ENCODE measurements at places on chromosomes 12 and 14.

DNA sequence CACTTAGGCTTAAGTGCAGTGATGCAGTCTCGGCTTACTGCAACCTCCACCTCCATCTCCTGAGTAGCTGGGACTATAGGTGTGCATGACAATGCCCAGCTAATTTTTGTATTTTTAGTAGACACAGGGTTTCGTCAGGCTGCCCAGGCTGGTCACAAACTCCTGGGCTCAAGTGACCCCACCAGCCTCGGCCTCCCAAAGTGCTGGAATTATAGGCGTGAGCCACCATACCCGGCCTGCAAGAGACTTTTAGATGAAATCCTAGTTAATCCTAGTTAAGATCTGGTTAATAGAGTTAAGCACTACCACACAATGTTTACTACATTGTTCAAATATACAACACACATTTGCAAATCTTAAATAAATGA is 196.5 kb upstream of the AMIGO2 start:
- no peak for DNase-seq

GRCh38 chr12:30269496-30269895 is 426.2 kb downstream of the IPO8 start:
- DNase-seq: no peak

DNA sequence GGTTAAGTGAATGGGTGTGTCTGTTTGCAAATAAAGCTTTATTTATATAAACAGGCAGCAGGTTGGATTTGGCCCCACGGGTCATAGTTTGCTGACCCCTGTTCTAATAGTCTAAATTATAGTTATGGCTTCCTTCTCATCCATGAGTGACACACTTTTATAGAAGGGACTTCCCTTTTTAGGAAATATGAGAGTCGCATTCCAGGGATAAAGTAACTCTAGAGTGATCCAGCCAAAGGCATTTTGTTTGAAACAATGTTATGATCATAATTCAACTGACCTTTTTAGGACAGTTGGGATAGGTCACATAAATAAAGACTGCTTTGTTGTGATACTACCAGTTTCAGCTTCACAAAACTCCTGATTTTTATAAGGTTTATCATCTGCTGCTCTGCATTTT is 87.9 kb downstream of the ALX1 start:
- no peak for DNase-seq

- DNase-seq: no peak
Measured at GRCh38 chr14:95305940-95306339, 13.8 kb downstream of the CLMN start.

- DNase-seq: no peak
Measured at GRCh38 chr12:87793131-87793530, 236.1 kb downstream of the C12orf50 start.

GRCh38 chr14:56487090-56487667 is 92.4 kb upstream of the TMEM260 start:
- DNase-seq: no peak

GRCh38 chr12:38053655-38054464 is 262.7 kb upstream of the ALG10B start:
- no peak for DNase-seq

DNA sequence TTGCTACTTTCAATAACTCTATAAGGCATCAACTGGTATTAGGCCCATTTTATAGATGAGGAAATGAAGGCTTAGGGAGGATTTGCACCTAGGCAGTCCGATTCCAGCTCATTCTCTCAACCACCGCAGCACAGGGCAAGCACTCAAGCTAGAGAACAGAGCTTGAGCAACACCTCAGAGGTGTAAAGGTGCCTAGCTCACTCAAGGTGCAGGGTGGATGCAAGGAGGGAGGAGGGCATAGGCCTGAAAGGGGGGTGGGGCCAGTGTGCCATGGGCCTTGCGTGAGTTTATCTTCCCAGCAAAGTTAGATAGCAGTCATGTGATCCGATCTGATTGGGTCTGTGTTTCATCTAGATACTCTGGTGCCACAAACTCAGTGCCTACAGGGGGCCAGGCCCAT is 10.2 kb upstream of the EMP1 start:
- no peak for DNase-seq

Measured in activated CD4-positive, alpha-beta T cell treated with anti-CD3 and anti-CD28 coated beads, Interleukin-2, Interleukin-4, amounts not matched to agents 100 ng/mL and 50 ng/mL, durations not matched to agents 16 hours and 8 hours (primary cell).